ENCODE measurements at places on chromosomes 7 and 10.

DNA sequence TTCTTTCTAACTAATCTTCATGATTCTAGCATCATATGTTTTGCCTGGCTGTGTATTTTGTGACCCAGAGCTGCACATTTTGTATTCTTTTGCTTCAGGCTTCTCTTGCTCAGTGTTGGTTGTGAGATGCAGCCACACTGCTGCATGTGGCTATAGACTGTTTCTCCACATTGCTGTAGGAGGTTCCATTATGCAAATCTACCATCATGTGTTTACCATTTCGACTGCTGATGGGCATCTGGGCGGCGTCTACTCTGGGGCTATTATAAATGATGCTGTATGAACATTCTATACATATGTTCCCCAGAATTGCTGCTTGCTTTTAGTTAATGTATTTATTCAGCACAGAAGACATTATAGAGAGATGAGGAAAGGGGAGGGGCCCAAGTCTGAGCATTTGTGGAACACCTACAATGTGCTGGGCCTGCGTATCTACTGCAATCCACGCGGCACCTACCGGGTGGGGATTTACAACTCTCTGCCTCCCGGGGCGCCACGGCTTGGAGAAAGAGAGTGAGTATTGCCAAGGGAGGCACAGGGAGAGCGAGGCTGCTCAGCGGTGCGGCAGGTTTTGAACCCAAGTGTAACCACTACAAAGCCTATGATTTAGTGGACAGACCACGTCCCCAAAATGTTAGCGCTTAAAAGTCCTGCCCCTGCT, 172.5 kb downstream of the PRKAG2 start:
- no peak for DNase-seq

GRCh38 chr7:63113713-63114285, 884.9 kb upstream of the ZNF722 start:
- no peak for DNase-seq

- DNase-seq, result no peak
These were observed 998.7 kb downstream of the LRMDA start for GRCh38 chr10:76430061-76430645.

DNA sequence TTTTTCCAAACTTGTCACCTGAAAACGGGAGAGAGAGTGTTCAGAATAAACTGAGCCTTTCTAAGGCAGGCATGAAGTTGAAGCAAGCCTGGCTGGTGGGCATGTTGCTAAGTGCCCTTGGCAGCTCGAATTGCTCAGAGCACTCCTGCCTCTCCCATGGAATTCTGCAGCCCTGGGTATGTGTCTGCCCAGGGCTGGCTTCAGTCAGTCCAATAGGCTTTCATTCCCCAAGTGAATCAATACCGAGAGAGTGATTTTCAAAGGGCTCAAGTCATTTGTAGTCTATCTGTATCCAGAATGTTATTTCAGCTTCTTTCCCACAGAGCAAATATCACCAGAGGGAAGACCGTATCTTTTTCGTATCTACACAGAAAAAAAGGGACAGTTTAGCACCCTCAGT, 415.5 kb upstream of the COBL start:
- DNase-seq, result no peak

GRCh38 chr10:119149729-119150128, 15.8 kb downstream of the SFXN4 start:
- no peak for DNase-seq

DNA sequence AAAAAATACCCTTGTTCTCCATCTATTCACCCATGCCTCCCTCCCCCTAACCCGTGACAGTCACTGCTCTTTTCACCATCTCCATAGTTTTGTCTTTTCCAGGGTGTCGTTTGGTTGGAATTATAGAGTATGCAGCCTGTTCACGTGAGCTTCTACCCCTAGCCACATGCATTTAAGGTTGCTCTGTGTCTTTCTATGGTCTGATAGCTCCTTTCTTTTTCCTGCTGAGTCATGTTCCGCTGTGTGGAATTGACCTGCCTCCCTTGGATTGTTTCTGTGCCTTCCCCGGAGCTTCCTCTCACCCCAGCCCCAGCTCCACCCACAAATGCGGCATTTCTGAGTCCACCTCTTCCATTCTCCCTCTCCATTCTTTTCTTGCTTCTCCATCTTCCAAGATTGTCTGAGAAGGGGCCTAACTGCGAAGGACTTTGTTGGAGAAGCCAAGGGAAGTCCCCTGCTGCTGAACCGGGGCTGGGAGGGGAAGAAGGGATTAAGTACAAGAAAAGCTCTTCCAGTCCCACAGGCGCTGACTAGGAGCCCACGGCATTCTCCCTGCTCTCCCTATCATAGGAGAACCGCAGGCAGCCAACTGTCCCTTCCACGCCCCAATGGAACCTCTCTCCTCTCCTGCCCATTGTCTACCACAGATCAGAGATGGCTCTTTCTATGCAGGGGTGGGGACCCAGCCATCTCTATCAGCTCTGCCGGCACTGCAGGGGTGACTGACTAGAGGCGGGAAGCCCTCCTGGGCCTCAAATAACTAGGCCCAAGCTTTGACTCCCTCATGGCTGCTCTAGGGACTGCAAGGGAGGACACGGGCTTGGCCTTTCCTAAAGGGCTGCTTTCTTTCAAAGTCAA, 87.5 kb upstream of the ANLN start:
- DNase-seq, result no peak

- DNase-seq, result no peak
These were observed 425.7 kb upstream of the GALNT17 start for GRCh38 chr7:70706204-70706603.

GRCh38 chr7:141442781-141443180, 108.4 kb upstream of the AGK start:
- DNase-seq, result no peak

DNA sequence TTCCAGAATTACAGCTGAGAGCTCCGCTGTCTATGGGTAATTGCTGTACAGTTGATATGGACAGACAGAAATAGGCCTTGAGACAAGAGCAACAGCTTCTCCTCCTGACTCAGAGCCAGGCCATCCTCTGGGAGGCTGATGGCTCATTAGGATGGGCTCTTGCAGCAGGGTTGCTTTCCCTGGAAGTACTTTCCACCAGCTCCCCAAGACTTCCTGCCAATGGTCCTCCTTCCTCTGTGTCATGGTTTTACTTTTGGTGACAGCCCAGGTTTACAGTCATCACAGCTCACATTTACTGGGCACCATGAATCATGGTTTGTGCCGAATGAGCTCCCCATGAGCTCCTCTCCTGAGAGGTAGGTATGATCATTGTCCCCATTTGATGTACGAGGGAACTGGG, 131.8 kb downstream of the HECW1 start:
- DNase-seq, result no peak

- no peak for DNase-seq
These were observed 37.3 kb downstream of the INPP5A start for GRCh38 chr10:132574783-132575319.

GRCh38 chr10:101155896-101156295, 24.8 kb downstream of the TLX1 start:
- DNase-seq, result no peak

- DNase-seq, result peak; percentile 52
These were observed 29.8 kb downstream of the C10orf67 start for GRCh38 chr10:23314835-23315239.

- DNase-seq, result no peak
These were observed 481 bp downstream of the SFTPA2 start for GRCh38 chr10:79559726-79560125.

DNA sequence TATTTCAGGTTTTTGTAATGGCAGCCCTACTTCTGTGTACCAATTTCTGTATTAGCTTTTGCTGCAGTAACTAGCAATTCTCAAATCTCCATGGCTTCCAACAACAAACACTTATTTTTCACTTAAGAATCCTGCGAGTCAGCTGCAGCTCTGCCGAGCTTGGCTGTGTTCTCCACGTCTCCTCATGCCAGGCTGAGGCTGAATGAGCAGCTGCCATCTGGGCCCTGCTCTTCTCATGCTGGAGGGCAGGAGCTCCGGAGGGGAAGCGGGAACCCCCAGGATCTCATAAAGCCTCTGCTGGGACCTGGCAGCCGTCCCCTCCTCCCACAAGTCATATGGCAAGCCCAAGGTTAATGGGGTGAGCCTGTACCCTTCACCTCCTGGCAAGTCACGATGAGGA, 591.1 kb downstream of the SDK1 start:
- DNase-seq, result no peak

DNA sequence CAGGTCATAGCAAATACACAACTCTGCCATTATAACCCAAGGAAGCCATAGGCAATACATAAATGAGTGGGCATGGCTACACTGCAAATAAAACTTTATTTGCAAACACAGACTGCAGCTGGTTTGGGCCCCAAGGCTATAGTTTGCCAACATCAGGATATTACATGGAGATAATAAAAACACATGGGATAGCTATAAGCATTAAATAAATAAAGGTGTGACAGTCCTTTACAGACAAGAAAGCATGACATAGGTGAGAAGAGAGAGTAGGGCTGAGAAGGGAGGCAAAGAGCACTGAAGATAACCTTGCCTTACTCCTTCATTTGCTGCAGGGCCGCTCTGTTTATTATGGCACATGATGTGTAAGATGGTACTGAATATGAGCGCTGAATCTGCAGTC, 135.1 kb upstream of the GHITM start:
- DNase-seq, result no peak

DNA sequence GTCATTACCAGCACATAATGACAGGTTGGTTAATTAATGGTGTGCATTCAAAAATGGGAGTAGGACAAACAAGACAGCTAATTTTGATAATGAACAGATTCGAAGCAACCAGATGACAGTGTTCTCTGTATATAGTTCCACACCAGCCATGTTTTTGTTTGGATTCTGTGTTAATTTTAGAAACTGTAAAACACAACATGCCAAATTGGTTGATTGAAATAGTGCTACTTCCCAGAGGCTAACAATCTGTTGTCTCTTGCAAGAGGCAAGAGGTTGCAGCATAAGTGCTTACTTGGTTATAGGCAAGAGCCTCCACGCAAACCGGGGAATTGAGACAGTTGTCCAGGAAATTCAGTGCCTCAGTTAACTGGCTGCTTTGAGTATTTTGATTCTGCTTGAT, 170.2 kb upstream of the HABP2 start:
- DNase-seq, result no peak

- DNase-seq, result no peak
These were observed 69.1 kb downstream of the ICA1 start for GRCh38 chr7:8192897-8193296.

DNA sequence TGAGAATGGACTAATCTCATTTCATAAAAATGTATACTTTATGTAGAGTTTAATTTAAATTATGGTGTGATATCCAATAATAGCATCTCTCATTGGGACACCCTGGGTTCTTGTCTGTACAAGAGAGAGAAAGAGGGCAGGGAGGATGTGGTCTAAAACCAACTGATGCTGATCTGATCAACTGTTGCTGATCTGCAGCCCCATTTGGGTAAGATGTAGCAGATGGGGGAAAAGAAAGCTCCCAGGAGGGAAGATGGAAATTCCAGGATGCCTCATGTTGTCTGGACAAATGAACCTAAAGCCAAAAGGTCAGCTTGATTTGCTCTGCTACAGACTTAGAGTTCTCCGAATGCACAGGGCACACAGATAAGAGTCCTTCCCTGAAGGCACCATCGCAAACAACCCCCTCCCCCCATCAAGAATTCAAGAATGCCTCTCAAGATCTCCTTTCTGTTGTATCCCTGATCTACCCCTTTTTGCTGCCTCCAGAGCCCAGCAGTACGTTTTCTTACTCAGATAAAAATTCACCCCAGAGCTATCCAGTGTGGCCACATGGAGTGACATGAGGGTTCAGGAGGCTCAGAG, 171.4 kb upstream of the INHBA start:
- DNase-seq, result no peak

DNA sequence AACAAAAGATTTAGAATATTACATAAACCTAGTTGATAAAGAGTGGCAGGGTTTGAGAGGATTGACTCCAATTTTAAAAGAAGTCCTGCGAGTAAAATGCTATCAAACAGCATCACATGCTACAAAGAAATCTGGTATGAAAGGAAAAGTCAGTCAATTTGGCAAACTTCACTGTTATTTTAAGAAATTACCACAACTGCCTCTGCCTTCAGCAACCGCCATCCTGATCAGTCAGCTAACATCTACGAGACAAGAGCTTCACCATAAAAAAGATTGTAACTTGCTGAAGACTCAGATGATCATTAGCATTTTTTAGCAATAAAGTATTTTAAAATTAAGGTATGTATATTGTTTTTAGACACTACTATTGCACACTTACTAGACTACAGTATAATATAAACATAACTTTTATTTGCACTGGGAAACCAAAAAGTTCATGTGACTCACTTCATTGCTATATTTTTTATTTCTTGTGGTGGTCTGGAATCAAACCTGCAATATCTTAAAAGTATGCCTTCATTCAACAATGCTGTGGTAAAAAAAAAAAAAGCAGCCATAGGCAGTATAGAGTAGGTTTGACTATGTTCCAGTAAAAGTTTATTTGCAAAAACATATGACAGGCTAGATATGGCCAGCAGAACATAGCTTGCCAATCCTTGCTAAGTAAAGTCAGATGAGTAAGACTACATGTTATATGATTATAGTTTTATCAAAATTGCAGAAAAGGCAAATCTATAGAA, 74.4 kb downstream of the GLCCI1 start:
- DNase-seq, result no peak

GRCh38 chr7:9891056-9891455, 1082.6 kb upstream of the PHF14 start:
- no peak for DNase-seq

DNA sequence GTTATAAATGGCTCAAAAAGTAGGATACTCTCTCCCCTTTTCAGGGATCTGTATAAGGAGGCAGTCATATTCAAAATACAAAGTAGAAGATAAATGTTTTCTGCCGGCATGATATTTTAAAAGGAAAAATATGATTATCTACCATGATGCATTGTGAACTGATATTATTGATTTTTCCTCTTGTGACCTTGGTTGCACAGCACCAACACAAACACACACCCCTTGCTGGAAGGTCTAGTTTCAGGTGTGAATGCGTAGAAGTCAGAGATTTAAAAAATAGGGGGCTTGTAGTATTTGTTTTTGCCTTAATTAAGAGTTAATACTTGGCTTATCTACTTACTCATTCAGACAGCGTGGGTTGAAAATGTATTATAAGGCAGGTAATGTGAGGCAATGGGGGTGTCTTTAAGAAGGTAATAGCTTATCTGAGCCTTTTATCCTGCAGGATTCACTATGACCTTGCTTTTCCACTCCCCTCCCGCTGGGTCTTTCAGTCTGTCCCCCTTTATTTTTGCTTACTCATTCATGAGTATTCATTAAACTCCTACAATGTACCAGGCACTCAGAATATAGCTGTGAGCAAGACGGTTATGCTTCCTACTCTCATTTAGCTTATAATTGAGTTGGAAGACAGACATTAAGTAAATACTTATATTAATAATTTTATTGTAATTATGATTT, 390.6 kb downstream of the SDK1 start:
- DNase-seq, result no peak

- DNase-seq, result peak; percentile 12
These were observed 175.9 kb downstream of the CCDC71L start for GRCh38 chr7:106485031-106485551.

GRCh38 chr7:22932896-22933295, 81.0 kb downstream of the HYCC1 start:
- no peak for DNase-seq

GRCh38 chr7:42314696-42315095, 77.7 kb upstream of the GLI3 start:
- DNase-seq, result no peak

GRCh38 chr10:95941115-95941514, 33.3 kb downstream of the CC2D2B start:
- DNase-seq, result no peak
